ENCODE measurements at places on chromosomes 6 and 20. TPM values are rescaled to one million over a fixed set of nuclear protein-coding genes. Genes with fewer than 3 reads are reported as not detected.

Gene ADGRF5
- total RNA-seq, result not detected

Gene GLP1R
- 0.85 TPM for total RNA-seq

Gene SASH1
- 29.7 TPM for total RNA-seq

Gene HTR1E
- total RNA-seq, result not detected

Gene SNX21
- total RNA-seq, result 18.9 TPM

Gene CCM2L
- 5.2 TPM for total RNA-seq
